ENCODE measurements at places on chromosomes 16 and 17.
A peak's percentile ranks its signal among the peaks of the same experiment; 100 is the strongest.

GRCh38 chr17:76091526-76092286 is 11.9 kb downstream of the EXOC7 start:
- DNase-seq = no peak

DNA sequence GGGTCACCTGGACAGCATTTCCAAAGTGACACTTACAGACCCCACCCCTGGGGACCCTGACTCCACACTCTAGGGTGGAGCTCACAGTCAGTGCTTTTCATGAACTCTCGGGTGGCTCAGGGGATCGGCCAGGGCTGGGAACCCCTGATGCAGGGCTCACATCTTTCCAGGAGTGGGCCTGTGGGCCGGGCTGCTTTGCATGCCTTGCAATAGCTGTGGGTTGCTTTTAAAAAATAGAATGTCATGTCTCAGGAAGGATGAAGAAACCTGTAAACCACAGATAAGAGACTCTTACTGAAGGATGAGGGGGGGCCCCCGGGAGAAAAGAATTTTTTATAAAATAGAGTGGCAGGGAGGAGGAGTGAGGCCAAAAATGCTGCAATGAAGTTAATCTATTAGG is 40.2 kb downstream of the RBFOX3 start:
- no peak for DNase-seq

DNA sequence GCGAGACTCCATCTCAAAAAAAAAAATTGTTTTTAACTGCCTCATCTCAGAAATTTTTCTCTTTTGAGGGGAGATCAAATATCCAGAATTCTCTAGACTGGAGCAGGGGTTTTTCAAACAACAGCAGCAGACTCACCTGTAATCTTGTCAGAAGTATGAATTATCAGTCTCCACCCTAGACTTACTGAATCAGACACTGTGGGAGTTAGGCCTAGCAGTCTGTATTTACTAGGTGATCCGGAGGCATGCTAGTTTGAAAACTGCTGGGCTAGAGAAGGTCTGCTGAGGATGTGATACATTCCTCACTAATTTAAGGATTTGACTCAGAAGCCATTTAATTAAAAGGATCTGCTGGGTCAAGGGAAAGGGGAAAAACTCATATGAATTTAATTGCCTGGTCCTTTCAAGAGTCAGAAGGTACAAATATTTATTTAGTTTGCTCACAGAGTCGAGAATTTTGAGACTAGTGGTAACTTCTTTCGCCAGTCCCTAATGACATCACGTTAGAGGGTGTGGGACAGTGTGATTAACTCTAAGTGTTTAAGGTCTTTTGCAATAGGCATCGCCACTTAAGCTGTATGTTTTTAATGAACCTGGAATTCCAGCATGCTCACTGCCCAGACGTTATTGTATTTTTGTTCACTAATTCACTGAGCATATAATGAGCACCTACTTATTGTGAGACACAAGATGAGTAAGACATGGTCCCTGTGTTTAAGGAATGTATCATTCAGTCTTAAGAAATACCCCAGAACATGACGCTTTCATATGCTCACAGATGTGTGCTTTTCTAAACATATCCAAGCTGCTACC is 14.2 kb downstream of the ATP6V0A1 start:
- no peak for DNase-seq

- DNase-seq = no peak
Observed at GRCh38 chr17:18093616-18094408, 6.1 kb downstream of the DRG2 start.

DNA sequence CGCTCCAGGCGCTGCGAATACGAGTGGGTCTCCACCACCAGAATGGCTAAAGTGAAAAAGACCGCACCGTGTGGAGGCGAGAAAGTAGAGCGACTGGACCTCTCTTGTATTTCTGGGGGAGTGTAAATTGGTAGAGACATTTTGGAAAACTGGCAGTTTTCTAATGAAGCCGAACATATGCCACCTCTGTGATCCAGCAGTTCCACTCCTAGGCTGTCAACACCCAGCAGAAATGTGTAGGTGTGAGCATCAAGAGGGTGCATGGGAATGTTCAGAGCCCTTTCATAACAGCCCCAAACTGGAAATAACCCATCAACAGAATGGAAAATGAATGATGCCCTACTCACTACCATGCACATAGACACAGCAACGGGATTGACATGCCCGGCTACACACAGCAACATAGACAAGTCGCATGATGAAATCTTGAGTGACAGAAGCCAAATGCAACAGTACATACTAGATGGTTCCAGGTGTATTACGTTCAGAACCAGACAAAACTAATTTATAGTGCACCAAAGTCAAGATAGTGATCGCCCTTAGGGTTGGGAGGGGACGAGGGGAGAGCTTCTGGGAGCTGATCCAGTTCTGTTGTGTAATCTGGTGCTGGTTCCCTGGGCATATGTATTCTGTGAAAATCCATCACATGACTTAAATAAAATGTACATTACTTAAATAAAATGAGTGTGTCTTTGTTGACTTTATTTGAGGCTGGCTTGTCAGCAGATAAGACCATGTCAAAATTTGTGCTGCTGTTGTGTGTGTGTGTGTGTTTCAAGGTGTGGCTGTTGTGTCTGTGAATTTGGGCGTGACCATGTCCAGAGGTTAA is 877 bp upstream of the BCL7C start:
- no peak for DNase-seq

DNA sequence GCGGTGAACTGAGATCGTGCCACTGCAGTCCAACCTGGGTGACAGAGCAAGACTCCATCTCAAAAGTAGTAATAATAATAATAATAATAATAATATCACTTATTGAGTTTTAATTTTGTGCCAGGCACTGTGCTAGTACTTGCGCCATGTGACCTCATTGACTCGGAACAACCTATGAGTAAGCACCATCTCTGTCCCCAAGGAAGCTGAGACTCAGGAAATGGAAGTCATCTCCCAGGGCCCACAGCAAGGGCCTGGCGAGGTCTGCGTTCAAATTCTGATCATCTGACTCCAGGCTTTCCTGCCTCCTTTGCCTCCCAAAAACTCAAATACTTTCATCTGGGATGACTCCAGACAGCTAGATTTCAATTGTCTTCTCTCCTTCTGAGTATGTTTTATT is 162.9 kb downstream of the SEC14L1 start:
- DNase-seq = no peak

GRCh38 chr17:44006598-44007345 is 2.4 kb downstream of the NAGS start:
- DNase-seq = peak; percentile 90

DNA sequence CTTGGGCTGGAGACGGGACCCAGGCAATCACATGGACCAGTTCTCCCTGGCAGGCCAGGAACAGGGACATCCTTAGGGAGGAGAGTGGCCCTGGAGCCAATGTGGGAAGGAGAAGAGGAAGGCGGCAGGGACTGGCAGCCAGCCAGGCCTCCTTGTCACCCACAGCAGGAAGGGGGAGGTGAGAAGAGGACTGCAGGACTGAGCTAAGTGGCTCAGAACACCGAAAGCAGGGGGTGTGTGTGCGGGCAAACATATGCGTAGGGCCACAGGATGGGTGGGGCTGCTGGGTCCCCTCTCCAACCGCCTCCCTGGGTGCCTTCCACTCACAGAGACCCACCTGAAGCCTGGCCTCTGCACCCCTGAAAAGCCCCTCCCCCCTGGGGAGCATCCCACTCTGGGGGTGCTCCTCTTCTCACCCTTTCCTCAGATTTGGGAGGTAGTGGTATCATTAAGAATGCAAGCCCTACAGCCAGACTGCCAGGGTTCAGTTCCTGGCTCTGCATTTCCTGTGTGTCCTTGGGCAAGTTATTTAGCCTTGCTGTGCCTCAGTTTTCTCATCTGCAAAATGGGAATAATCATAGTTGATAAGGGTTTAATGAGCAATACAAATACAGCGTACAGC is 8.1 kb downstream of the PNMT start:
- DNase-seq = peak; percentile 13

DNA sequence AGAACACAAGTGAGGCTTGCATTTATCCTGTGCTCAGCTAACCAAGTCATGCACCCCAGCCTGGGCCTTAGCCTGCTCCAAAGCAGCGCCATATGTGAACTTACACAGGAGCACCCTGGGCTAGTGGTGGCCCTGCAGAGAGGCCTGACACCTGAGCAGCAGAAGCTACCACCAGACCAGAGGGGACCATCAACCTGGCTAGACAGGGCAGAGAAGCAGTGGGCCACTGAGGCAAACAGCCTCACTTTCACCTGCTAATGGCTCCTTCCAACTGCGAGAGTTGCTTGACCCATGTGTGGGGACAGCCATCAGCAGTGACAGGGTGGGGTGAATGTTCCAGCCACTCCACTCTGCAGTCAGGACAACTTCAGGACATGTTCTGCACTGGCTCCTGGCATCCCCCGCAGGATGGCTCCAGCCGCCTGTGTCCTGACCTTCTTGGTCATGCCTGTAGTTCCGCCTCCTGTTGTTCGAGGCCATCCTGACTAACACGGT is 2.9 kb upstream of the C16orf95 start:
- no peak for DNase-seq

DNA sequence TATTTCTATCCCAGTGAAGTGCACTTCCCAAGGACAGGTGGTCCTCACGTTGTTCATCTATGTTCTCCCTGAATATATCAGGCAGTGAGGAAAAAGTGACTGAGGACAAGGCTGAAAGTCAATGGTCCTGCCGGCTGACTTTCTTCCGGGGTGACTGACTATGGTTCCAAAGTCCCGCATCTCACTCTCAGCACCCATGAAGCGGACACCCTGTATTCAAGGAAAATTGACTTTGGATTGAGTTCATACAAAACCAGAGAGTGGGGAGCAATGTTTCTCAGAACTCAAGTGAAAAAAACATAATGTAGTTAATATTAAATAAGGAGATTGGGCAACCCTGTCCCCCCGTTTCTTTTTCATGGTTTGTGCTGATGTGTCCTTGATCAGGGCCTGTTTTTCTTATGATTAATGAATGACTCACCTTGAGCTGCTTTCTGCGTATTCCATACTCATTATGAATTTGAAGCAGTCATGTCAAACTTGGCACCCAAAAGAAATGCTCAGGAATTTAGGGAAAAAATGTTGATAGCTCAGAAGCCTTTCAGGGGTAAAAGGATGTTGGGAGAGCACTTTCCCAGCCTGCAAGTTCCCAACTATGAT is 184.0 kb downstream of the CYLD start:
- DNase-seq = no peak

DNA sequence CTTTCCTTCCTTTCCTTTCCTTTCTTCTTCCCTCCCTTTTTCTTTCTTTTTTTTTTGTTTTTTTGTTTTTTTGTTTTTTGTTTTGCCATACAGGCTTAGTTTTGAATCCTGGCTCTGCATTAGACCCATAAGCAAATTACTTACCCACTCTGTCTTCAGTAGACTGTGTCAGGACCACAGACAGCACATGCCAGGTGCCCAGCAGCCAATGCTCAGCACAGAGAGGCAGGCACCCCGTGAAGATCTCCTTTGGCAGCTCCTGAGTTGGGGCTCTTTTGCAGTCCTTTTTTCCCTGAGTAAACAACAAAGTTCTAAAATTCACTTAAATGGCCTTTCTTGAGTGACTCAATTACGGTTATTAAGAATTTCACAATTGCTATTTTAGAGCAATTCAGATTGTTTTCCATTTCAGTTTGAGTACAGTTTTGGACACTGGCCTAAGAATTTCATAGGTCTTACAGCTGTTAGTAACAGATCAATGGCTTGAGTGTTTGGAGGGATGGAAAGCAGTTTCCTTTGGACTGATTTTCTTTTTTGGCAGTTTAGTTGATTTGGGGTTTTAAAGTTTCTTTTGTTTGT is 26.2 kb upstream of the SLC5A11 start:
- DNase-seq = no peak

DNA sequence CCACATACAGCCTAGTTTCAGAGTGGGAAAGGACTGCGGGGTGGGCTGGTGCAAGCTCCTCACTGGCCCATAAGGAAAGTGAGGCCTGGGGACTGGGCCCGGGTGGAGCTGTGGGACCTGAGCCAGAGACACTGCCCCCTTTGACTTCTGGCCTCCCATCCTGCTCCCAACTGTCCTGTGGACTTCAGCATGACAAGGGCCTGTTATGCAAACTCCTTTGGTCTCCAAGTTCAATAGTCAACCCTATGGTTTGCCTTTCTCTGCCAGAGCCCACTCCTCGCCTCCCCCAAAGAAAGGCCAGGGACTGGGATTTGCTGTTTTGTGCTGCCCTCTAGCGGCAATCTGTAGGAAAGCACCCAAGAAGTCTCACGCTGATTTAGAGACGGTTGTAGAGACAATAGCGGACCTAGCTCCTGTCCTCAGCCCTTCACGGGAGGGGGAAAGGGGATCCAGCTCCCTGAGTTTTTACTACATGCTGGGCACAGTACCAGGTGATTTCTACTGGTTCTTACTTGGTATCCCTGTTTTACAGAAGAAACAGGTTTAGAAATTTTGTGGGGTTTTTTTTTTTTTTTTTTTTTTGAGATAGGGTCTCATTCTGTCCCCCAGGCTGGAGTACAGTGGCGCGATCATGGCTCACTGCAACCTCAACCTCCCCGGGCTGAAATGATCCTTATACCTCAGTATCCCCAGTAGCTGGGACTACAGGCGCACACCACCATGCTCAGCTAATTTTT is 1.2 kb upstream of the TLCD3B start:
- DNase-seq = peak; percentile 18

DNA sequence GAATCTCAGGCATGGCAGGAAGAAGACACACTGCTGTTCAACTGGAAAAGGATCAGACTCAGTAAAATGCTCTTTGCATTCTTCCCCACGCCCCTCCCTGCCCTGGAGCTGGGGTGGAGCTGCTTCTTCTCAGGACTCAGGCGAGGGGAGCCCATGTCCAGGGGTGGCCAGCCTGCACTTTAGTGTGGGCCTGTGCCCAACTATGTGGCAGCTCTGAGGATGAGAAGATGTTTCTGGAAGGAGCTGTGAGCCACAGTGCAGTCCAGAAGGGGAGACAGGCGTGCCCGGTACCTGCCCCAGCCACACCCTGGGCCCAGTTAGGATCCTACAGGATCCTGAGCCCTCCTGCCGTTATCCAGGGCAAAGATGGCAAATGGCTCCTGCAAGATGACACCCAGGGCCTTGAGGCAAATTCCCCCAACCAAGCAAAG is 120.3 kb downstream of the ANKRD11 start:
- DNase-seq = no peak

DNA sequence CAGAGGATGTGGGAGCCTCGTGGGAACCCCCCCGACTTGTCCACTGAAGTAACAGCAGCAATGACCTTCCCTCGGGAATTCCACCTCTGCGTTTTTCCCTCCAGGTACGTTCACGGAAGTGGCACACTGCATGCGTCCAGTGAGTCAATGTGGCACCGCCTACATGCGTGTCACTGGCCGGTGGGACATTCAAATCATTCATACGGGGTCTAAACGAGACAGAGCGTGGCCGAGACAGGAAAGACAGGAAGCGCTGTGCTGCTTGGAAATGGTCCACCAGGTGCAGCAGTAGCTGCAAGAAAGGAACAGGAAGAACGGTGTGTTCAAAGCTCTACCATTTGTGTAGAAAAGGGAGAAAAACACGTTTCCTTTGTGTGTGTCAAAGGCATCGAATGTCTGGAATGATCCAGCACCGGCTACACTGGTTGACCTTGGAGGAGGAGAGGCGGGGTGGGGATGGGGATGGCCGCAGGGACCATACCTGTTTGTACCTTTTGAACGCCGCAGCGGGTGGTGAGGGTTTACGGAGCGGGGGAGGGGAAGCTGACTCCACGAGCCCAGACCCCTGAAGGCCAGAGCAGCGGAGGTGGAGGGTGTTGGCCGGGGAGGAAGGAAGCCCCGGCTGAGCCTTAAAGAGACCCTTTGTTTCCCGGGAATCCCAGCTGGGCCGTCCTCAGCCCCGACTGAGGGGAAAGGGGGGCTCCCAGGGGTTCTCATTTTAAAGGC is 1.7 kb upstream of the PGAP6 start:
- no peak for DNase-seq

- no peak for DNase-seq
Observed at GRCh38 chr16:90037276-90037675, 18.0 kb upstream of the DBNDD1 start.

Measured in stimulated activated CD8-positive, alpha-beta memory T cell treated with anti-CD3 and anti-CD28 coated beads, Interleukin-12 subunit alpha, Interleukin-12 subunit beta, amount 100 ng/mL, for 4 hours (primary cell).